Stimulated activated CD4-positive, alpha-beta T cell treated with anti-CD3 and anti-CD28 coated beads, Interleukin-1b, Interleukin-23, amount 100 ng/mL, for 48 hours (primary cell): ENCODE measurements at places on chromosomes 13 and 19.

- no peak for DNase-seq
Measured at GRCh38 chr13:30253830-30254229, 53.5 kb downstream of the KATNAL1 start.

DNA sequence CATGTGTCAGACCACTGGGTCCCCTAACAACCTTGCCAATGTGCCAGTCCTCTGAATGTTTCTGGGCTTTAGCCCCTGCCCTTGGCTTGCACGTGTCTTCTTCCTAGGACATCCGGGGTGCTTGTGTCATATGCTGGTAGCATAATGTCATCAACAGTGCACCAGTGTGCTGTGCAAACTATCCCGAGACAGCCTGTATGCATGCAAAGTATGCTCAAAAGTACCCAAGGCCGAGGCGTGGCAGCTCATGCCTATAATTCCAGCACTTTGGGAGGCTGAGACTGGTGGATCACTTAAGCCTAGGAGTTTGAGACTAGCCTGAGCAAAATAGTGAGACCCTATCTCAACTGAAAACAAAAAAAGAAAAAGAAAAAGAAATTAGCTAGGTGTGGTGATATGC, 20.8 kb upstream of the C19orf12 start:
- DNase-seq, result no peak

- DNase-seq, result no peak
Measured at GRCh38 chr19:52603558-52604207, 33.6 kb downstream of the ZNF701 start.

- peak; percentile 86 for DNase-seq
Measured at GRCh38 chr19:38394488-38394887, 6.0 kb downstream of the SPRED3 start.

GRCh38 chr19:42422092-42422900, 4.9 kb downstream of the LIPE start:
- DNase-seq, result no peak

GRCh38 chr19:7482584-7483439, 6.0 kb downstream of the PEX11G start:
- DNase-seq, result no peak

DNA sequence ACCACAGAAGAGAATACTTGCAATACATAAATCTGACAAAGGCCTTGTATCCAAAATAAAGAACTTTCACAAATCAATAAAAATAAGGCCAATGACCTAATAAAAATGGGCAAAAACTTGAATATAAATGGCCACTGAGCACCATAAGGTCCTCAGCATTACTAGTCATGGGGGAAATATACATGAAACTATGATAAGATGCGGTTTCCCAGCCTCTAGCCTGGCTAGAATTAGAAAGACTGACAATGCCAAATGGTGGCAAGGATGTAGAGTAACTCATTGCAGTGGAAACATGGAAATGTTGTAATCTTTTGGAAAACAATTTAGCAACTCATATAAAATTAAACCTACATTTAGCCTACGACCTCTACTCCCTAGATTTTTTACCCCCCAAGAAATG, 227.1 kb downstream of the GGACT start:
- DNase-seq, result no peak

- no peak for DNase-seq
Measured at GRCh38 chr19:1284979-1285736, 515 bp upstream of the EFNA2 start.

- DNase-seq, result no peak
Measured at GRCh38 chr13:49840266-49840665, 47.8 kb upstream of the KPNA3 start.
